ENCODE measurements at places on chromosomes 12 and 14.
A peak's percentile ranks its signal among the peaks of the same experiment; 100 is the strongest.

DNA sequence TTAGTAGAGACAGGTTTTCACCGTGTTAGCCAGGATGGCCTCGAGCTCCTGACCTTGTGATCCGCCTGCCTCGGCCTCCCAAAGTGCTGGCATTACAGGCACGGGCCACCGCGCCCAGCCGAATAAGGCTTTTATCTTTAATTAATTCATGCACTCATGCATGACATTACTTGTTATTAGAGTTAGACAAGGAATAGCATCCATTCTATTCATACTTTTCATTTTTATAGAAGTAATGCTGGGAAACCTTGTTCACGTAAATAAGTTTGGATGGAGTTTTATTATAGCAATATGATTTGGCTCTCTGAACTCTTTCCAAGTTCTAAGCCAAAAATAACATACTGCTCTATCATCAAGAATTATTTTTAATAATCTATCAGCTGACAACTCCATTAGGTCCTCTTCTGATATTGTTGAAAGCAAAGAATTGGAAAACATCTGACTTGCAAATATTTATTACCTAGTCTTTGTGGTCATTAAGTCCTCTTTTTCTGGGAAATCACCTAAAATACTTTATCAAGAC lies 168.8 kb upstream of the CCND2 start:
- no peak for DNase-seq

DNA sequence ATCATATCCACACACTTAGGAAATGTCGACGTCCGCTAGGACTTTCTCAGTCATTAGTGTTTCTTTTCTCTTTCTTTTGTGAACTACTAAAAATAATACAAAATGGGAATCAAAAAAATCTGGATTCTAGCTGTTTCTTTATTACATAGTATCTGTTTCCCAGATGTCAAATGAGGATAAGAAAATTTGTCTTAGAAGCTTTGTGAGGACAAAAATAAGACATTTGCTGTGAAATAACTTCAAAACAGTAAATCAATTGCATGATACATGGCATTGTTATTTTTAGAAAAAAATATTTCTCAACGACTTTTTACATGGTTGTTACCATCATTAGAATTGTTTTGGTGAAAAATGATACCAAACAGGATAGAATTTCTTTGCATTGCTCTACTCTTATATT lies 71.4 kb upstream of the IFNG-AS1 start:
- DNase-seq, result no peak

- DNase-seq, result no peak
These were observed 123.2 kb downstream of the PELI2 start for GRCh38 chr14:56241461-56241860.

DNA sequence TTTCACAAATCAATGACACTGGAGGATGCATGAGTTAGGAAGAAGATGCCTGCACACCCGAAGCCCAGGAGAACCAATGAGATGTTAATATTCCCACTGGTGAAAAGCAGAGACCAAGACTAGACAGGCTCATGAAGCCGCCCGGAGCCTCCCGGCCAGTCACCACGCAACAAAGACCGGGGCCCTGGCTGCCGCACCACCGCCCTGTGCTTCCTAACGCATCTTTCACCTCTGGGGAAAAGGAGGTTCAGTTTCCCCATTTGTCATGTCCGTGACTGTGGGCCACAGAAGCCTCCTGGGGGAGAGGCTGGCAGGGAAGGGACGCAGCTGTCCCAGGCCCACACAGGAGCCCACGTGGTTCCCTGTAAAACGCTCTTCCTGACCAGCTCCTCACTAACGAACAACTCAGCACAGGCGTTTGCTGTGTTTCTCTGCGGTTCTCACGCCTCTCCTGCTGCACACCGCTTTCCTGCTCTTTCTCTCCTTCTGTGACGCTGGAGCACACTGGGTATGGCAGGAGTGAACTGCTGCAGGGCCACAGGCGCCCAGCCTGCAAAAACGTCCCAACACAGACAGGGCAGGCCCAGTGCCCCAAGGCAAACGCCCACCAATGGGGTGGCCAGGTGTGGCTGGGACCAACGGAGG lies 10.8 kb downstream of the RIMBP2 start:
- DNase-seq, result no peak

GRCh38 chr12:94184995-94185719 lies 36.8 kb downstream of the PLXNC1 start:
- peak; percentile 9 for DNase-seq

GRCh38 chr12:32134101-32134888 lies 27.6 kb downstream of the BICD1 start:
- DNase-seq, result peak; percentile 4

DNA sequence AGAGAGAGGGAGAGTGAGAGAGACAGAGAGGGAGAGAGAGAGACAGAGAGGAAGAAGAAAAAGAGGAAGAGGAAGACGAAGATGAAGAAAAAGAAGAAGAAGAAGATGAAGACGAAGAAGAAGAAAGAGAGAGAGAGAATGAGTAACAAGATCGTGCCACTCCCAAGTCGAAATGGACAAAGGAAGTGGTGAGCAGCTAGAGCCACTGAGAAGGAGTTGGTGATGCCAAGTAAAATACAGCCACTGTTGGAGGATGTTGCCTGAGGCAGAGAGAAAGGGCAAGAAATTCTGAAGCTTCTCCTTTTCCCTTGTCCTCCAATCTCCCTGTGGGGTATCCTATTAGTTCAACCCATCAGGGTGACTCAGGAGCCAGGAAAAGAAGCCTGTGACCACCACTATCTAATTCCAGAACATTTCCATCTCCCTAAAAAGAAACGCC lies 12.5 kb upstream of the ANAPC5 start:
- peak; percentile 65 for DNase-seq

DNA sequence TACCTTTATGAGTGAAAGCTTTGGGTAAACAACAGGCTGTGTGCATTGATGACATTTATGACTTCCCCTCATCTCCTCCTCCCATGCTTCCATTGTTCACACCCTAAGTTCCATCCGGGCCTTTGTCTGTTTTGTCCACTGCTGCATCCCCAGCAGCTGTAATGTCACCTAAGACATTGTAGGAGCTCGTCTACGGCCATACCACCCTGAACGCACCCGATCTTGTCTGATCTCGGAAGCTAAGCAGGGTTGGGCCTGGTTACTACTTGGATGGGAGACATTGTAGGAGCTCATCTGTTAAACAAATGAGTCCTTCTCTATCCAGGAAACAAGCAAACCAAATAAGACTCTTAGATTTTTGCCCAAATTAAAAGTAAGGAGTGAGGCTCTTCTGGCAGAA lies 40.4 kb upstream of the SYCP3 start:
- no peak for DNase-seq

DNA sequence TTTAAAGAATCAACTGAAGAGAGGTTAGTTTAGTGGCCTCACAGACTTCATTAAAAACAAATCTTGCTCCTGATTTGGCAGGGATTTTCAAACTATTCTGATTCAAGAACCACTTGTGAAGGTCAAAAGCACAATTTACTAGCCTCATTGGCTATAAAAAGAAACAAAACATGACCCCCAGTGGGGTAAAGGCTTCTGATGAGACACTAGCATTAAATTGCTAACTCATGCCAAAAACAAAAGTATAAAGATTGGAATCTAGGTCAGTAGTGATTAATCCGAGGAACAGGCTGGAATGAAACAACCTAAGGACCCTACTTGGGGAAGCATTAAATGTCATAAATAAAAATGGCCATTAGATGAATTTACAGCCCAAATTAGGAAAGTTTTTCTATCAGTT lies 312.3 kb downstream of the PAWR start:
- no peak for DNase-seq

DNA sequence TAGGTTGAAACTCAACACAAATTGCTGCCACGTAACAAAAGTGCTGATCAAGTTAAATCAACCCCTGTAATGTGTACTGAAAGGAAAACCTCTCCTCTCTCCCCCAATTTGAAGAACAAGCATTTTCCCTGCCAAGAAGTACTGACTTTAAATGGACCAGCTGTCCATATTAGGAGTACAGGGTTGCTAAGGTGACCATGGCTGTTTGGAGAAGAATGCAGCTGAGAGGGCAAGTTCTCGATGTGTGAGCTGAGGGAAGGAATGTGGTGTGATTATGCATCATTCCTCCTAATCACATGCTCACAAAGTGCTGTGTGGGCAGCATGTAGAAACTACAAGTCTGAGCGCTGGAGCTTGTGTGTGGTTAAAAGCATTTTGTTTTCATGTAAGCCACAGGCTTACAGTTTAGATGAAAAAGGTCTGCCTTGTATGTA lies 50.9 kb upstream of the CCT2 start:
- peak; percentile 64 for DNase-seq

DNA sequence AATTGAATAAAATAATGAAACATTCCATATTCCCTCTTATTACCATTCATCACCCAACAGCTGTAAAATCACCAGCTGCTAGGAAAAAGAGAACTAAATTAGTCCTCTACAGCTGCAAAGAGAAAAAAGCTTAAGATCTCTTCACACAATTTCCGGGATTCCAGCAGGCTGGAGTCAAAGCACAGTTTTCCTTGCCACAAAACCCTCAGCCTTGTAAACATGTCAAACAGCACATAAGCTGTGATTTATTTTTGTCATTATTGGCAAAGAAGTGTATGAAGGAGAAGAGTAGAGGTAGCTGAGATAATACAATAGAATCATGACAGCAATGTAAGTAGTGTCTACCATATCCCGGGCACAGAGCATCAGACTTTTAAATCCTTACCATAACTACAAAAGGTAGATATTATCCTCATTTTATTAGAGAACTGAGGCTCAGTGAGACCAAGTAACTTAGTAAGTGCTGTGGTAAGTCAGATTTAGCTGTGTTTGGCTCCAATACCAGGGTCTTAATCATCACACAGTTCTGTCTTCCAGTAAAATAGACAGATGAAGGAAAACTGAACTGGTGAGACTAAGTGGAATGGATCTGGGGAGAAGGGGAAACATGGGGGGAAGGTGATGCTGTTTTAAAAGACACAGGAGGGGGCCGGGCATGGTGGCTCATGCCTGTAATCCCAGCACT lies 57.3 kb downstream of the NTN4 start:
- no peak for DNase-seq

GRCh38 chr12:89882792-89883191 lies 174.2 kb upstream of the ATP2B1 start:
- no peak for DNase-seq

DNA sequence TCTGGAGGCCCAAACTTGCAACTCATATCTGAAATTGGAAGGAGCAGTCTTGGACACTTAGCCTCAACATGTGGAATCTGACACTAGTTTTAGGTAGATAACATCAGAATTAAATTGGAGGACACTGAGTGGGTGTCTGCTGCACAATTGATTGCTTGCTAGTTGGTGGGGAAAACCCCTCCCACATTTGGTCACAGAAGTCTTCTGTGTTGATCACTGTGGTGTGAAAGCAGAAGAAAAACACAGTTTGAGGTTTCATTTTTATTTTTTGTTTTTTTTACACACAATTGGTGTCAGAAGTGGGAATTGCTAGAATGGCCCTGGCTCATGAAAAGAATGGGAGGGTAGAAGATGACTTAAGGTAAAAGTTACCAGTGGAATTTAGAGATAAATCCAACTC lies 78.0 kb upstream of the CD163 start:
- DNase-seq, result peak; percentile 3

GRCh38 chr12:116615141-116615861 lies 56.1 kb downstream of the MAP1LC3B2 start:
- no peak for DNase-seq

DNA sequence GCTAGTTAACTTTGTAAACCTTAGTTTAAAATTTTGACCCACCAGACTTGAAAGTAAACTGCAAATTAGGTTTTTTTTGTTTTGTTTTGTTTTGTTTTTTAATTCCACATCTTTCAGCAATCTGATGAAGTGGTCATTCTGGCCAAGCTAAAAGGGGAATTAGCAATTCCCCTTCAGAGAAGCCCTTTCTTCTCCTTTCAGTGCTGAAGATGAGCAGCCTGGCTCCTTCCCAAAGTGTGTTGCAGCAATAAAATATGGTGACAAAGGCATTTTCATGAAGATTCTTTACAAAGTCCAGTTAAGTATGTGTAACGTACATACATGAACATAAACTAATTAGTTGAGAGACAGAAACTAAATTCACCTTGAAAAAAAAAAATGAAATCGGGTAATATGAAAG lies 380.1 kb downstream of the NOVA1 start:
- DNase-seq, result no peak

DNA sequence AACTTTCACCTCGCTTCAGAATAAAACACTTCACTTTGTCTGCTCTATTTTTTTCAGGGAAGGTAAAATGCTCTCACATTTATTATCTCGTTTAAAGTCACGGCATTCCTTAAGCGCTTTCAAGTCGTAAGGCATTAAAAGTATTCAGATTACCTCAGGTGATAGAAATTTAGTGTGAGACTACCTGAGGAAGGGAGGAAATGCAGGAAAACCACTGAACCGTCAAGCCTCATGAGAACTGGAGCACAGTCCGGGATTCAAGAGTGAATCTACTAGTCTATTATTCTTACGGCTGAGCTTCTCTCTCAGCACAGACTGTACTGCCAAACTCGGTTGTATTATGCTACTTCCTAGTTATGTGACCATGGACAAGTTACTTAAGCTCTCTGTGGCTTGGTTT lies 8.3 kb upstream of the PPFIBP1 start:
- DNase-seq, result no peak

DNA sequence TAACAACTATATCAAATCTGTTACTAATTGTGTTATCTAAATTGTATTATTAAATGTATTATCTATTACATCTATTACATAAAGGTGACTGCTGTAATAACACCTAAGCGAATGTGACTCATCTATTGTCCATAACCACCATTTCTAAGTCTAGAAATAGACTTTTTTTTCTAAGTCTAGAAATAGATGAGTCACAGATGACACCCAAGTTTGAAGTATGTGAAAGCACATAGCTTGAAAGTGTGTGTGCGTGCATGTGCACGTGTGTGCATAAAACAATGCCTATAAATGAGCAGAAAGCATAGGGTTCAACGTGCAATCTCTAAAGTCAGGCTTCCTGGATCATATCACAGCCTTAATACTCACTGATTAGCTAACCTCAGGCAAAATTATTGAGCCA lies 451.3 kb upstream of the USP15 start:
- DNase-seq, result no peak

DNA sequence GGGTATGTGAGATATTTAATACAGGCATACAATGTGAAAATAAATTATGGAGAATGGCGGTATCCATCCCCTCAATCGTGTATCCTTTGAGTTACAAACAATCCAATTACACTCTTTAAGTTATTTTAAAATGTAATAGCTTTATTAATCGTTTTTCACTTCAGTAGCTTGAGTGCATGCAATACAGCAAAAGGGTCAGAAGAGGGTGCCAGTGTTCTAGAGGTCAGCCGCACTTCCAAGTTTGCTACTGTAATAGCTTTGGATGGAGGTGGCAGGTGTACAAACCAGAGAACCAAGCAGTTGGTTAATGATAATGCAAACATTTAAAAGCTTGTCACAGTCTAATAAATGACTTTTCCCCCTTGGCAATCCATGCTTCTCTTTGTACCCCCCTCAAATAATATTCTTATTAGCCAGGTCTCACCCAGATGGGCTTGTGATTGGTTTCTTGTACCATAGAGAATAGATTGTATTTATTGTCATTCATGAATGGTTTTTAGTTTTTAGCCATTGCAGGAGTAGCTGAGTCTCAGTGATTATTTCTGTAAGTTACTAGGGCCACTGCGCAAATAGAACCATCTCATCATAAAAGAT lies 127.0 kb downstream of the ERC1 start:
- DNase-seq, result peak; percentile 51

- DNase-seq, result peak; percentile 58
These were observed 33.6 kb downstream of the KCNA1 start for GRCh38 chr12:4943067-4943937.

Data from MV-4-11 (cell line).